ENCODE measurements at places on chromosomes 7 and 10.
A peak's percentile ranks its signal among the peaks of the same experiment; 100 is the strongest.

DNA sequence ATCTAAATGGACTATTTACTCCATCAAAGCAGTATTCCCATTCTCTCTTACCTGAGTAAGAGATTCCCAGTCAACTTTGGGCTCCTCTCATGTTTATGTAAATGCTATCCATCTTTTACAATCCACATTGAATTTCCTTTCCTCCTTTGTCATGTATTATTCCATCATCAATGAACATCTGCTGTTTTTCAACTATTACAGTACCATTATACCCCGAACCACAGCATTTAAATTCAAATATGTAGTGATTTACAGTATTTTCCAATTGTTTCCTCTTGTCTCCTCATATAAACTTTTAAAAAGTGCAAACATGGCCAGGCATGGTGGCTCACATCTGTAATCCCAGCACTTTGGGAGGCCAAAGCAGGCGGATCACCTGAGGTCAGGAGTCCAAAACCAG, 20.3 kb downstream of the PCLO start:
- no peak for DNase-seq

GRCh38 chr10:112538168-112538567, 91.2 kb downstream of the VTI1A start:
- no peak for DNase-seq

GRCh38 chr10:124142006-124142739, 48.8 kb upstream of the CHST15 start:
- no peak for DNase-seq

DNA sequence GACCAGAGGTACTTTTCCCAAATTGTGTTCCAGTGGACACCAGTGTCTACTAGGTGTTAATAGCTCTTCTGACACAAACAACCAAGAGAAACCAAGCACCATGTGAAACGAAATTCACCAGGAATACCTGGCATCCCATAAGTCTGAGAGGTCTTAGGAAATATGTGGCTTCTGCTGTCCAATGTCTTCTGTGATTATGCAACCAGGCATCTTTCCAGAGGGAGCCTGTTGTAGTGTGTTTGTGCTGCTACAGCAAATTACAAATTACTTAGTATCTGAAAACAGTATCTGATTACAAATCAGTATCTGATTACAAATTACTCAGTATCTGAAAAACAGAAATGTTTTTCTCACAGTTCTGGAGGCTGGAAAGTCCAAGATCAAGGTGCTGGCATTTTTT, 133.6 kb upstream of the NPVF start:
- no peak for DNase-seq

DNA sequence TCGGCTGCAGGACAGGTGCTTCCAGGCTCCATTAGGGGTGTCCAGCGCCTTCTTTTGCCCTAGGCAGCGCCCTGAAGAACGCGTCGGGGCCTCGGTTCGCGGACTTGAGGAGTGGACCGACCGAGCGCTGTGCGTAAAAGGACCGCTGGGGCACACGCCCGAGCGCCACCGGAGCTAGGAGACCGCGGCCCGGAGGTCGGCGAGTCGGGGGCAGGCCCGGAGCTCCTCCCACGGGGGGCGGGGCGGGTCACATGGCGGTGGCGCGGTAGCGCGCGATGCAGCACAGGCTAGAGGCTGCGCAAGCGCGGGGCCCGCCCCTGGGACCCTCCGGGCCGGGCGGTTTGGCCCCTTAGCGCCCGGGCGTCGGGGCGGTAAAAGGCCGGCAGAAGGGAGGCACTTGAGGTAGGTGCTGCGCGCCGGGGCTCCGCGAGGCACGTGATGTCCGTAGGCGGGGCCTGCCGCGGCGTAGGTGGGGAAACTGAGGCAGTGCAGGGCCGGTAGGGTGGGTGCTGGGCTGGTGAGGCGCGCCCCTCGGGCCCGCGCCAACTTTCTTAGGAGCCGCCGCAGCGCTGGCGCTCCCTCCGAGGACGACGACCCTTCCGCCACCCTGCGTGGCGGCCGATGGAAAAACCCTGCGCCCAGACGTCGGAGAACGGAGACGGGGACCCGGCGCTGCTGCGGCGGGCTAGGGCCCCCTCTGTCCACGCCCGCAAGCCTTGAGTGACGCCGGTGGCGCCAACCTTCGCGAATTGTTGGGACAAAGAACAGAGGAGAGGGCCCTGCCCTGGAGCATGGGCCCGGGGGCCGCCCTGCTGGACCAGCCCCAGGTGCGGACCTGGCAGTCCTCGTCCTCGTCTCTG, at the start of gene PRXL2A:
Gene PRXL2A (plus strand): TSS at position 310 of the 860 bp plus-strand sequence. CDS start 11,917 bp downstream, outside the sequence.
- DNase-seq = peak; percentile 61

GRCh38 chr7:1864161-1864940, 194.3 kb downstream of the ELFN1 start:
- DNase-seq = no peak

DNA sequence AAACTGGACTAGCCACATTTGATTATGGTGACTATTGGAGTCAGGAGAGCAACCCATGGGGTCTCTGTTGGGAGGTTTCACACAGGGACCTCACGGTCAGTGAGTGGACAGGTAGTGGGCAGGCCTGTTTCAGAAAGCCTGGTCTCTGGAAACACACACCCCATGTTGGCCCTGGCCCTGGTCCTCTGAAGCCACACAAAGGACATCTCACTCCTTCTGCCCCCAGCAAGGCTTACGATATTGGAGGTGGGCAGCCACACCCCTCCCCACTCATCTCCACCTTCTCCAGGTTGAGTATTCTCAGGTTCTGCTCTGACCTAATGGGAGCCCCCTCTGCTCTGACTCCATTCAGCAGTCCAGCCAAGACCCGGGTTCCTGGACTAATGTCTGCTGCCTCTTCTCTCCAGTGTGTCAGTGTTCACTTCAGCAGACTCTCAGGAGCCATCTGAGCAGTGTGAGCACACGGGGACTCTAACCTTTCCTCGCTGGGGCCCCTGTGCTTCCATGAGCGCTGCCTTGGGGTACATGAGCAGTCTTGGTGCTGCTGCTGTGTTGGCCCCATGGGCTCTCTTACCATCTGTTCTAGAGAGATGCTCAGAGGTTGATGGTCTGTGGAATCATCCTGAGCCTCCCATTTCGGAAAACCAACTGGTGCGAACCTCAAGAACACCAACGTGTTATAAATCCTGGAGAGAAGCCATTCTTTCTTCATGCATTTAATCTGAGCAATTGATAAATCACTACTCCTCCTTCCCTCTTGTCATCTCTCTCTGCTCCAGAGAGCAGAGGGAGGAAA, 748.6 kb downstream of the GRID1 start:
- DNase-seq = no peak

GRCh38 chr7:7221599-7222038, 39.3 kb downstream of the C1GALT1 start:
- no peak for DNase-seq

DNA sequence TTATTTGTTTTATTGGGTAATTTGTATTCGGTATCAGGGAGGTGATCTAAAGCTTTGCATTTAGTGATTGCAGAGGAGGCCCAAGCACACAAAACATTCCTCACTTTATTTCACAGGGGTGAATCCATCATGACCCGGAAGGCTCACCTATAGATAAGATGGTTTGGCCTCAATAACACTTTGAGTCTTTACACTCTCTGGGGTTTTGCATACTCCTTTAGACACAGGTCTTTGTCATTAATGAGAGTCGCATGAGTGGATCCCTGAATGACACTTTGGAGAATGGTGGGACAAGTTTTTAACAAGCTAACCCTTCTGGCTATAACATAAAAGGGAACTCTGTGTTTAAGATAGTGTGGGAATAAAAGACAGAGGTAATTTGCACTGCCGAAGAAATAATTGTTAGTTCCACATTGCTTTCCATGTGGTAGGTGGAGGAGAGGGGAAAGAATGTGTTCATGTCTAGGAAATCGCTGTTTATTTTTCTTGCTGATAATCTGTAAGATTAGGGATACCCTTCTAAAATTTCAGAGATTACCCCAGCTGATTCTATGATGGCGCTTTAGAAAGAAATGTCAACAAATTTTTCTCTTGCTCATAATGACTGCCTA, 455.8 kb downstream of the TFEC start:
- DNase-seq = no peak

DNA sequence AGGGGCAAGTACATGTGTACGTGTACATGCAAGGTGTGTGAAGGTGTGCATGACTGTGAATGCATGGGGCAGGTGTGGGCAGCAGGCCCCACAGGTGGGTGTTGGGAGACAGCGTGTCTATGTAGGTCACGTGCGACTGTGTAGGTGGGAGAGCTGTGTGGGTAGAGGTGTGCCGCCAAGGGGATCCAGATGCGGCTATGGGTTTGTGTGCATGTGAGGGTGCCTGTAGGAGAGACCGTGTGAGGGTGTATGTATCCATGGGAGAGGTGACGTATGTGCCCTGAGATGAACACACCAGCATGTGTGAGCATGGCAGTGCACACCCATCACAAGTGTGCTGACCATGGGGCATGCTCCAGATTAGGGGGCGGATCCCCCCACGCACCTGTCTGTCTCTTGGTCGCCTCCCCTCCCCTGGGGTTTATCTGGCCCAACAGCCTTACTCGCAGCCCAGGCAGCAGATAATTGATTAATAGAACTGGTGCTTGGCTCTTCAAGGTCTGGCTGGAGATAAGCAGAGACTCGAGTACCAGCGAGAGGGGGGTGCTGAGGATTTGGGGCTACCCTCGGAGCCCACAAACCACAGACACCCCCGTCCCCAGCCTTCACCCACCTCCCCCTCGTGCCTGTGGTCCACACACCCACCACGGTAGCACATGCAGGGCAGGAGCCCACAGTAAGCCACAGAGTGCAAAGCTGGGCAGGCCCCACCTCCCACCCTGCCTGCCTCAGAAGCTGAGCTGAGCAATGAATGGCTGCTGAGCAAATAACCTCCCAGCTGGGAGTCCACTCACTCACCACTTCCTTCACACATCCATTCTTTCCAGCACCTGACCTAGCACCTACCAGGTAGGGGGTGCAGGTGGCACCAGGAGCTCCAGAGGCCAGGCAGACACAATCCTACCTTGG, 41.4 kb upstream of the ZMIZ1 start:
- DNase-seq = no peak

DNA sequence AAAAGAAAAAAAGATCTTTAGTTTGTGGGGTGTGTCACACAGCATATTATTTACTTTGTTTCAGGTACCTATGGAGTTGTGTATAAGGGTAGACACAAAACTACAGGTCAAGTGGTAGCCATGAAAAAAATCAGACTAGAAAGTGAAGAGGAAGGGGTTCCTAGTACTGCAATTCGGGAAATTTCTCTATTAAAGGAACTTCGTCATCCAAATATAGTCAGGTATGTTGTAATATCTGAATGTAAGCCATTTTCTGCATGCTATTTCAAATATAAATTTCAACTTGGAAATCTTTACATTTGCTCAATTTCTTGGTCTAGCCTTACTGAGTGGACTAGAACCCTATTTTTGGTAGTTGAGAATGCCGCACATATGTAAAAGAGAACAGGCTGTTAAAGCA, 6.4 kb downstream of the CDK1 start:
- DNase-seq = no peak

GRCh38 chr7:27897441-27897847, 157.5 kb downstream of the TAX1BP1 start:
- DNase-seq = no peak

DNA sequence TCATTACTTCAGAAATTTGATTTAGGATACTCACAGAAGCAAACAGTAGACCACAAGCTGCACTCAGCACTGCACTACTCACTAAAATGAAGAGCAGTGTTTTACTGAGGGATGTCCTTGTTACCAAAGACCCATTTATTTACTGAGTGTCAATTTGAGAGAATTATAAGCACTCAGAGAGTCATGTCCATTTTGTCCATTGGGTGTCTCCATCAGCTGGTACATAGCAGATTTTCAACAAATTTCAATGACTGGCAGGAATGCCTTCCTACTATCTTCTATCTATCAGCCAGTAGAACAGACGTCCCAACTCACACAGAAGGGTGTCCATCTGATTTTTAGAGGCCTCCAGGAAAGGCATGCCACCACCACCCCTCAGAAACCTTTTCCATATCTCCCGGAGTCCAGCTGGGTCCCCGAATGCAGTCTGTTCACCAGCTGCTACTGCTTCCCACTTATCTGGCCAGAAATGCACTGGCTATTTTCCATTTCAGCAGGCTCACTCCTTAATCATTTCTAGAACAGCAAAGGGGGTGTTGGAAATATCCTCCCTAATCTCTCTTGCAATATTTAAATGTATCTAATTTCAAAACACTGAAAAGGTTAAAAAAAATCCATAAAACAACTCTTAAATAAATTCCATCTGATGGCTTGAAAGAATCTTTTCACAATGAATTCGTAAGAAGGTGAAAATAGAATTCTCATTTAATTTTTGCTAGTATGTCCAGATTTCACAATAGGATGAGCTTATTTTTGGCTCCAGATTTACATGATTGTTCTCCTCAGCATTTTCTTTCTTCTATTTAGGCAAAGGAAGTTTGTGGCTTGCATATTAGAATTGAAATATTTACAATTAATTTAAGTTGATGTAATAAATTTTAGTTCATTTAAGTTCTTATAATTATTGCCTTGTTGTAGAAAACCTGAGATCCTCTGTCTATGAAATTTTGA, 1164.0 kb upstream of the CELF2 start:
- no peak for DNase-seq

DNA sequence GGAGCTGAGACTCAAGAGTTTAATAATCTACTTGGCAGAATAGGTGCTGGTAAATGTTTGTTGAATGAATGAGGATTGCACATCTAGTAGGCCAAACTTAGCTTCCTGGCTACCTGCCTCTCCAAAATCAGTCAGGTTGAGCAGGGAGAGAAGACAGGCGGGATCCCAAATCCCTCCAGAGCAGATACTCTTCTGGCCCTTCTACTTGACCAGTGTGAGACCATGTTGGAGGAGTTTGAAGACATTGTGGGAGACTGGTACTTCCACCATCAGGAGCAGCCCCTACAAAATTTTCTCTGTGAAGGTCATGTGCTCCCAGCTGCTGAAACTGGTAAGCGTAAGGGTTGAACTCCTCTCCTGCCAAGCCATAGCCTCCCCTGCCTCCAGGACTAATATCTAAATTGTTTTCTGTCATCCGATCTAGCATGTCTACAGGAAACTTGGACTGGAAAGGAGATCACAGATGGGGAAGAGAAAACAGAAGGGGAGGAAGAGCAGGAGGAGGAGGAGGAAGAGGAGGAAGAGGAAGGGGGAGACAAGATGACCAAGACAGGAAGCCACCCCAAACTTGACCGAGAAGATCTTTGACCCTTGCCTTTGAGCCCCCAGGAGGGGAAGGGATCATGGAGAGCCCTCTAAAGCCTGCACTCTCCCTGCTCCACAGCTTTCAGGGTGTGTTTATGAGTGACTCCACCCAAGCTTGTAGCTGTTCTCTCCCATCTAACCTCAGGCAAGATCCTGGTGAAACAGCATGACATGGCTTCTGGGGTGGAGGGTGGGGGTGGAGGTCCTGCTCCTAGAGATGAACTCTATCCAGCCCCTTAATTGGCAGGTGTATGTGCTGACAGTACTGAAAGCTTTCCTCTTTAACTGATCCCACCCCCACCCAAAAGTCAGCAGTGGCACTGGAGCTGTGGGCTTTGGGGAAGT, 2.2 kb upstream of the MBLAC1 start:
- no peak for DNase-seq

GRCh38 chr10:17387861-17388503, 66.4 kb downstream of the ST8SIA6 start:
- DNase-seq = no peak

- no peak for DNase-seq
Observed at GRCh38 chr7:143258831-143259230, 4.4 kb upstream of the GSTK1 start.

GRCh38 chr7:129947049-129947448, 5.7 kb downstream of the UBE2H start:
- no peak for DNase-seq

GRCh38 chr7:25752967-25753791, 398.8 kb upstream of the NFE2L3 start:
- DNase-seq = no peak
